ENCODE measurements at places on chromosomes 2 and 18.

- DNase-seq, result no peak
These were observed 140.4 kb downstream of the MYO1B start for GRCh38 chr2:191385416-191386160.

GRCh38 chr2:127771756-127772155 is 39.2 kb downstream of the WDR33 start:
- no peak for DNase-seq

DNA sequence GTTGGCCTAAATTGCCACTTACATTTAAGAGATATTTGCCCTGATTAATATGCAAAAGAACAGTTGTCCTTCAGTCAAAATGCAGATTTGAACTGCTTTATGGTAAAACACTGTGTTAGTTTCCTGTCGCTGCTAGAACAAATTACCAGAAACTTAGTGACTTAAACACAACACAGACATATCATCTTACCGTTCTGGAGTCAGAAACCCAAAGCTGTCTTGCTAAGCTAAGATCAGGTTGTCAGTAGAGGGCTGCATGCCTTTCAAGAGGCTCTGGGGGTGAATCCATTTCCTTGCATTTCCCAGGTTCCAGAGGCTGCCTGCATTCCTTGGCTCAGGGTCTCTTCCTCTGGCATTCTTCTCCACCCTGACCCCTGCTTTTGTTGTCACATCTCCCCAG is 149.5 kb downstream of the FAM161A start:
- no peak for DNase-seq

DNA sequence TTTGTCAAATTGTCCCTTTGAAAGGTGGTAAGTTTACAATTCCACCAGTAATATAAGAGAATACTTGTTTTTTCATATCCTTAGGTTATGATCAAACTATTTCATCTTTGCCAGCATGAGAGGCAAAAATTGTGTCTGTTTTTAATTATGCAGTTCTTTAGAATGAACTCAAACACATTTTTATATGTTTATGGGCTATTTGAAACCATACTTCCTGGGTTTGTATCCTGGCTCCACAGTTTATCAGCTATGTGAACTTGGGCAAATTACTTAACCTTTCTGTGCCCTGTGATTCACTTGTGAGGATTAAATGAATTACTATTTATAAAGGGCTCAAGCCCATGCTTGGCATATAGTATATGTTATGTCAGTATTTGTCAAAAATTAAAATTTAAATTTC is 109.4 kb downstream of the TANC1 start:
- no peak for DNase-seq

DNA sequence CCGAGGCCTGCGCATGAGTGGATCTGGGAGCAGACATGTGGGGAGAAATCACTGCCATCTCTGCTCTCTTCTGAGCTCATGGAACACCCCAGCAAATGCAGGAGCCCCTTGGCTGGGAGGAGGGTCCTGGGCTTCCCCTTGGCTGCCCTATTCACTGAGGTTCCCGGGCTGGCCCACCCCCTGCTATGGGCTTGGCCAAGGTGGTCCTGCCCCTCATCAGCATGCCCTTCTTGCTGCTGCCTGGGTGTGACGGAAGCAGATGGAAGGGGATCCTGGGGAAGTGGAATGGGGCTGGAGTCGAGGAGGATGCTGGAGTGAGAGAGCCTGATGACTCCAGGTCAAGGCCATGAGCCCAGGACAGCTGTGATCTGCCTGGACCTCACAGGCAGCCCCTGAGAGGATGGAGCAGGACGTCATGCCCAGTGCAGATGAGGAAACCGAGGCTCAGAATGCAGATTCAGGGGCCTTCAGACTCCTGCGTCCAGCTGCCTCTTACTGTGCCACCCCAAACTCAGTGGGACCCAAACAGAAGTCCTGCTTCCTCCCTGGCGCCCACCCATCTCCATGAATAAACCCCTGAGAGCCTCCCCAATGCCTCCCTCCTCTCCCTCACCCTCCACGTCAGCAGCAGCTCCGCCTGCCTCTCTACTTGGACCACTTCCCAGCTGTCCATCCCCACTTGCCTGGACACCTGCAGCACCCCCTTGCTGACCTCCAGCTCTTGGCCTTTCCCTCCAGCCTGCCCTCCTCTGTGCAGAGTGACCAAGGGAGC is 4.0 kb downstream of the SNED1 start:
- no peak for DNase-seq

GRCh38 chr18:26656944-26657536 is 108.7 kb upstream of the KCTD1 start:
- DNase-seq, result no peak

DNA sequence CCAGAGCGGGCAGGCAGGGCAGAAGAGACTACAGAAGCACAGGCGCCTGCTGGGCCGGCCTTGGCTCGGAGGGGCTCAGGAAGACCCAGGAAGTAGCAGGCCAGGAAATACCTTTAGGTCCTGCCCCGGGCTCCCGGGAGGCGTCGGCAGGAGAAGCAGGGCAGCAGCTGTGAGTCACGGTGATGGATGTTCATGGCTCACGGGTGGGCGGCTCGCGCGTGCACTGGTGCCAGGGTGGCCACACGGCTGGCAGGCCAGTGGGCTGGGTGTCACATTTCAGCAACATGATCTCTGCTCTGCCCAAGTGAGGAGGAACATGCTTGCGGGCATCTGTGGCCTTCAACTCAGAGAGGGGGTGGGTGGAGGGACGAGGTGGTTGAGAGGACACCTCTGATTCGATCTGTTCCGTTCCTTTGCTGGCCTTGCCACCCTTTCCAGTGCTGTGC is 139.3 kb downstream of the KLHL29 start:
- DNase-seq, result no peak

GRCh38 chr2:145015561-145015960 is 495.6 kb upstream of the ZEB2 start:
- DNase-seq, result no peak

DNA sequence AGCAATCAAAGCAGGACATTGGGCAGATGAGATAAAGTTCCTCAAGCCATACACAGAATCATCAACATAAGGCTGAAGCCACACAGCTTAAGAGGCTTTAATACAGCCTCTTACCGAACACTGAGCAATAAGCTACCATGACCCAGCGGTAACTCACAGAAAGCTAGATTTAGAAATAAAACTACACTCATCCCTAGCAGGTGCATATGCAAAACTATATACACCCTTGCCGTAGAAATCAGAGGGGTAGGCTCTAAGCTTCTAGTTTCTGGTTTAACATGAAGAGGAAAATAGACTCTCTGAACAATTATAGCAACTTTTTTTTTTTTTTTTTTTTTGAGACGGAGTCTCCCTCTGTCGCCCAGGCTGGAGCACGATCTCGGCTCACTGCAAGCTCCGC is 428.8 kb upstream of the FIGN start:
- no peak for DNase-seq

GRCh38 chr18:36843784-36844183 is 14.9 kb downstream of the KIAA1328 start:
- no peak for DNase-seq
